ENCODE measurements at places on chromosomes 11 and 22. TPM values are rescaled to one million over a fixed set of nuclear protein-coding genes. Genes with fewer than 3 reads are reported as not detected.

DNA sequence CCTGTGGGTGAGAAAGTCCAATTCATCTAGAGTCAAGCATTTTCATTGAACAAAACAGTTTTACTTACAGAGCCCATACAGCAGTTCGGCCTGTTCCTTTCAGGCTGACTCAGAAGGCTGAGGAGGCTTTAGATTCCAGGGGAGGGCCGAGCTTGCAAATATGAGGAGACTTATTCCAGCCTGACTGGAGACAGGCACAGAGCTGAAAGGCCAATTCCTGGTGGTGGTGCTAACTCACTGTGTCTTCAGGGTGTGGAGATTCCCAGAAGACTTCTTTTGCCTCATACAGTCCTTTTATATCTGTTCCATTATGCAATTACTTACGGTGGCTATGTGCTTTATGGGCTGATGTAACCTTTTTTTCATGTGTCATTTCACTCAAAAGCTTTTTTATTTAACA, at the start of gene OR51E2:
Gene OR51E2 (minus strand): TSS at position 269 of the 400 bp plus-strand sequence. CDS start 15,142 bp downstream, outside the sequence.
- H3K4me3 ChIP-seq, result no peak within 1 kb of the TSS
- DNase-seq, result no peak
- no peaks in the 10 kb centered on the region for H3K36me3 ChIP-seq
- no peak within 1 kb of the TSS for H3K27ac ChIP-seq
- H3K4me1 ChIP-seq, result no peaks in the 10 kb centered on the region

DNA sequence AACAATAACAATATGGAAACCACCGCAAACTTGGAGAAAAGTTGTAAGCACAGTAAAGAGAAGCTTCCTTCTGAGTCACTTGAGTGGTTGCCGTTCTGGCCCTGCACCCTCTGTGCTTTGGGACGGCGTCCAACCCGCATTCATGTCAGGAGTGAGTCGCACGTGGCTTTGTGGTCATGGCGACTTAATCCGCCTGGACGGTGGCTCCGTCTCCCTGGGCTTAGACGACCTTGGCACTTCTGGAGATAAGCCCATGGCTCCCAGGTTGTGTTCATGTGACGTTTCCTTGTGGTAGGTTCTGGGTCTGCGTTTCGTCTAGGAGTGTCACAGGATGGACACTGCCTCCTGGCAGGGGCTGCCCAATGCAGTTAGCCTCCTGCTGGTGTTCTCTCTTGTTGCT, 40.5 kb downstream of the TPCN2 start:
- H3K4me1 ChIP-seq, result peaks cover 14% of the 10 kb centered on the region
- H3K27ac ChIP-seq, result no peak overlapping the region
- H3K27me3 ChIP-seq, result no peaks in the 10 kb centered on the region
- no peak overlapping the region for H3K4me3 ChIP-seq
- peaks cover 3% of the 10 kb centered on the region for H3K36me3 ChIP-seq
- peak; percentile 83 for DNase-seq

GRCh38 chr22:45638197-45638596, 33.4 kb upstream of the ATXN10 start:
- no peaks in the 10 kb centered on the region for H3K27me3 ChIP-seq
- H3K4me3 ChIP-seq, result no peak overlapping the region
- H3K4me1 ChIP-seq, result no peaks in the 10 kb centered on the region
- H3K27ac ChIP-seq, result no peak overlapping the region
- DNase-seq, result no peak

GRCh38 chr11:128206461-128206860, 380.9 kb downstream of the ETS1 start:
- H3K27ac ChIP-seq, result no peak overlapping the region
- peaks cover 16% of the 10 kb centered on the region for H3K4me1 ChIP-seq
- no peaks in the 10 kb centered on the region for H3K36me3 ChIP-seq
- DNase-seq, result no peak
- no peak overlapping the region for H3K4me3 ChIP-seq

DNA sequence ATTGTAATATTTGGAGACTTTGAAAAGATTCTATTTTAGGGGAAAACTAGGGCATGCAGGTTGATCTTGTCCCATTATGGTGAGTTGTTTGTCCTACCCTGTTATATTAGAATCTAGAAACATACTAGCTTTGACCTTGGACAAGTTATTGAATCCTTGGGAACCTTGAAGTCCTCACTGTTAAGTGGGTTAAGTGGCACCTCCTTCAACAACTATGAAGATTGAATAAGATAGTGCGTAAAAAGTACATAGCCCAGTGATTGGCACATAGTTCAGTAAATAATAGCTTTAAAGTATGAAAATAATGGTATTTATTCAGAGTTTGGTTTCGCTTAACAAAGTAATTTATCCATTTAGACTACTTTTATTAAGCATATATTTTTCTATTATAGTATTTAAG, 51.6 kb downstream of the MTMR3 start:
- H3K36me3 ChIP-seq, result no peaks in the 10 kb centered on the region
- H3K4me3 ChIP-seq, result no peak overlapping the region
- peaks cover 21% of the 10 kb centered on the region for H3K4me1 ChIP-seq
- H3K27me3 ChIP-seq, result no peaks in the 10 kb centered on the region
- DNase-seq, result no peak

GRCh38 chr22:28137036-28137435, 218.0 kb upstream of the PITPNB start:
- H3K36me3 ChIP-seq, result no peaks in the 10 kb centered on the region
- H3K4me3 ChIP-seq, result no peak overlapping the region
- DNase-seq, result no peak
- H3K27ac ChIP-seq, result no peak overlapping the region
- H3K4me1 ChIP-seq, result no peaks in the 10 kb centered on the region
- no peaks in the 10 kb centered on the region for H3K27me3 ChIP-seq

DNA sequence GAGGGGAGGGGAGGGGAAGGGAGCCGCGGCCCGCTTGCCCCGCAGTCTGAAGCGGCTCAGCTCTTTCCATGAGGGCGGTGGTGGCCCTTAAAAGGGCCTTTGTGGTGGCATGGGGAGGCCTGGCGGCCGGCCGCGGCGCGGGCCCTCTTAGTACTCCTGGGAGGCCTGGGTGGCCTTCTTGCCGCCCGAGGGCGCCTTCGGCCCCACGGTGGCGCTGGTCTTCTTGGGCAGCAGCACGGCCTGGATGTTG, 6.9 kb downstream of the DPAGT1 start:
- peaks cover 22% of the 10 kb centered on the region for H3K4me1 ChIP-seq
- no peaks in the 10 kb centered on the region for H3K27me3 ChIP-seq
- peak; percentile 89 for DNase-seq
- H3K27ac ChIP-seq, result peak overlapping the region; percentile 79

DNA sequence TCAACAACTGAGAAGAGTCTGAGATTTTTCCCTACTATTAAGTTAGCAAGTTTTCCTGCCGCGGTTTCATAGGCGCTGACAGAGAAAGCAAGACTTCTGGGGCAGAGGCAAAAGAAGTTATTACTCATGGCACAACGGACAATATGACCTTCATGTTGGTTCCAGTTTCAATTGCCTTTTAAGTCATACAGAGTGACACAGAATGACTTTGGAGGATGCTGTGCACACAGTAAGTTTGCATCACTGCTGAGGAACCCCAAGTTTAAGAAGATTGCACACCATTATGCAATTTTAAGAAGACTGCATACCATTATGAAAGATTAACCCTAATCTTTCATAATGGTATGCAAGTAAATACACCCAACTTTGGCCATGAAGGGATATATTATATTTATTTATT, 626.5 kb upstream of the CHORDC1 start:
- H3K27me3 ChIP-seq, result no peaks in the 10 kb centered on the region
- H3K27ac ChIP-seq, result no peak overlapping the region
- no peaks in the 10 kb centered on the region for H3K36me3 ChIP-seq

DNA sequence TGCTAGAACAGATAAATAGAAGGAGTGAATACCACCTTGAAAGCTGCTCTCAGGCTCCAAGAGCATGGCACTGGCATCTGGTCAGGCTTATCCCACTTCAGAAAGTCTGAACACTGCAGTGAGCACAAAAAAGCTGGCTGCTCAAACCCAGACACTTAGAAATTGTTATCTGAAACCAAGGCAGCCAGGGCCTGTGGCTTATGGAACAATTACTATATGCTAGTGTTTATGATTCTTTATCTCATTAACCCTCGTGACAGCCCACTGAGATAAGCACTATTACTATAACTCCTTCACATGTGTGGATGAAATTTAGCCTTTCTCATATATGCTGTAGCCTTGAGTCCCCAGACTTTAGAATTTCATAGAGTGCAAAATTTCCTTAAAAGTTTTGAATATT, 400.2 kb downstream of the RAB38 start:
- H3K27ac ChIP-seq, result no peak overlapping the region
- no peak for DNase-seq
- no peaks in the 10 kb centered on the region for H3K4me1 ChIP-seq

The GRM5 gene
- total RNA-seq, result 0.33 TPM

The CRACR2B gene
- total RNA-seq, result 134 TPM

Data from body of pancreas (tissue), 4 donors.